Activated T-cell treated with anti-CD3 and anti-CD28 coated beads, Interleukin-2, amount 50 U/mL, for 72 hours (primary cell): ENCODE measurements at places on chromosomes 5 and 9. TPM values are rescaled to one million over a fixed set of nuclear protein-coding genes. Genes with fewer than 3 reads are reported as not detected.

PCDH12 gene
- 0.31 TPM for total RNA-seq

GRCh38 chr5:132949136-132949535 is 14.3 kb downstream of the AFF4 start:
- no peak overlapping the region for H3K4me3 ChIP-seq
- DNase-seq: no peak
- H3K36me3 ChIP-seq: peaks cover 2% of the 10 kb centered on the region

DNA sequence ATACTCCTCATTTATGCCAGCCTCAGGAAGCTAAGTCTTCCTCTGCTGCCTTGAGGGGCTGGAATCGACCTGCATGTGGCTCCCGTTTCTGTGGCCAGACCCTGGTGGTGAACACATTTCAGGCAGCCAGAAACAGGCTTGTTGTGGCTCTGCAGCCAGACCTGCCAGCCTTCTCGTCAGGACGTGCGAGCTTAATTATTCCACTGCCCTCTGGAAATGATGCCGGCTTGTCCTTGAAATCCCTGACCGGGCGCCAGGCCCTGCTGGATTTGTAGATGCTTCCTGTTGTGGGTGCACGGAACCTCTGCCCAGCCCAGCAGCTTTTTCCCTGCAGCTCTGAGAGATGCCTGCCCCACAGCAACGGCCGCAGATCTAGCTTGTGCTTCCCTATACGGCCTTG is 41.6 kb downstream of the PDZD2 start:
- no peaks in the 10 kb centered on the region for H3K4me1 ChIP-seq
- peaks cover 16% of the 10 kb centered on the region for H3K27me3 ChIP-seq
- DNase-seq: no peak
- H3K27ac ChIP-seq: no peak overlapping the region
- no peak overlapping the region for H3K4me3 ChIP-seq
- H3K36me3 ChIP-seq: no peaks in the 10 kb centered on the region

GRCh38 chr5:127928053-127928452 is 155.5 kb upstream of the SLC12A2 start:
- no peak for DNase-seq
- H3K27me3 ChIP-seq: no peaks in the 10 kb centered on the region
- no peaks in the 10 kb centered on the region for H3K36me3 ChIP-seq
- H3K27ac ChIP-seq: no peak overlapping the region
